Kidney capillary endothelial cell (primary cell): ENCODE measurements at places on chromosomes 6 and 20.

GRCh38 chr6:131765804-131766135 lies 42.0 kb upstream of the ENPP1 start:
- no peak for DNase-seq

DNA sequence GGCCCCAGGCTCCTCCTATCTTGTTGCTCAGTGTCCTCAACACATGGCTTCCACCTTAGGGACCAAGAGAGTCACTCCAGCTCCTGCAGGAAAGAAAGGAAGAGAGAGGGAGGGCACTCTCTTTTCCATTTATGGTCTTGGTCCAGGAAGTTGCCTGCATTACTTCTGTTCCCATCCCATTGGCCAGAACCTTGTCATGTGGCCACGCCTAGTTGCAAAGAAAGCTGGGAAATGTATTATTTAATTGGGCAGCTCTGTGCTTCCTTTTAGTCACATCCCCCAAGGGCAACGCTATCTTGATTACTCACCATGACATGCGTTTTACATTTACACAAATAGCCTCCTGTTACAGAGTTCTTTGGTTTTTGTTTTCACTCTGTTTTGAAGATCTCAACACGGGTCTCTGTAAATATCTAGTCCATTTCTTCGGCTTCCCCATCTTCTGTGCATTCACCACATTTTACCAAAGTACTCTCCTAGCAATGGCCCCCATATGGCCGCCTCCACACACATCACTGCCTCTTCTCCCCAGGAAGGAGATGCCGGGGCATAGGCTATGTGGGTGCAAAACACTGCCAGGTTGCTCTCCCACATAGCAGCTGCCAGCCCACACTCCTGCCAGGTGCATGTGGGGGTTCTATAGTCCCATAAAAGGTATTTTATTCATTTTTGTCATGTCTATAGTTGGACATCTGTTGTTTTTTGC lies 35.7 kb upstream of the ZMYND8 start:
- DNase-seq: peak; percentile 96

DNA sequence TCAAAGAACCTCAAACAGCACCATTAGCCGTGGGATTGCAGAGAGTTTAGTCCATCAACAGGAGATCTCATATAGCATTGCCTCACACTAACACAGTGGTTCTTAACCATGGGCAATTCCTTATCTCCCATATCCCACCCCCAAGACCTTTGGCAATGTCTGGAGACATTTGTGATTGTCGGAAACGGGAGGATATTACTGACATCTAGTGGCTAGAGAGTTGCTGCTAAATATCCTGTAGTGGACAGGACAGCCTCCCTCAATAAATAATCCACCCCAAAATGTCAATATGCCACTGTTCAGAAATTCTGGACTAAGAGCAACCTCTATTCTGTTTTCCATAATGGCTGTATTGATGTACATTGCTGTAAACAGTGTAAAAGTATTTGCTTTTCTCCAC lies 210.1 kb upstream of the CCN2 start:
- DNase-seq: peak; percentile 59

DNA sequence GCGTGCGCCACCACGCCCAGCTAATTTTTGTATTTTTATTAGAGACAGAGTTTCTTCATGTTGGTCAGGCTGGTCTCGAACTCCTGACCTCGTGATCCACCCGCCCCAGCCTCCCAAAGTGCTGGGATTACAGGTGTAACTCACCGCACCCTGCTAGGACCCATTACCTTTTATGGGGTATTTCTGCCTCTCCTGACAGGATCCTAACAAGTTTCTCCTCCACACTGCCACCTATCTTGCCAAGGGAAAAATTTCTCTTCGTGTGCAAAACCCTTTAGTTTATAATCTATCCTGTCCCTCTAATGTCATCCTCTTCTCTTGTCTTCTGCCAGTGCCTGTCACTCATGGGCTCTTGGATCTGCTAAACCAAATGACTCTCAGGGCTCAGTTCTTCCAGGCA lies 1.9 kb downstream of the STMND1 start:
- no peak for DNase-seq
